ENCODE measurements at places on chromosomes 3 and 15. TPM values are rescaled to one million over a fixed set of nuclear protein-coding genes. Genes with fewer than 3 reads are reported as not detected.

The MYZAP gene
- 0.27 TPM for total RNA-seq

The NAALADL2 gene
- 5.4 TPM for total RNA-seq

The RAMAC gene
- 20.6 TPM for total RNA-seq

The TRPM1 gene
- 0.11 TPM for total RNA-seq

The CCR4 gene
- 0.14 TPM for total RNA-seq

The TBC1D21 gene
- not detected for total RNA-seq

The P2RY1 gene
- 2.7 TPM for total RNA-seq

The RASGRP1 gene
- total RNA-seq: 11.3 TPM

The NGLY1 gene
- total RNA-seq: 26.0 TPM

The ECE2 gene
- 0.54 TPM for total RNA-seq

The GOLGA8J gene
- total RNA-seq: 0.32 TPM

The STARD5 gene
- total RNA-seq: 1.5 TPM

The HES1 gene
- total RNA-seq: 12.6 TPM

The CFAP20DC gene
- 1.7 TPM for total RNA-seq

The LTK gene
- 2.9 TPM for total RNA-seq

The STXBP5L gene
- 5.4 TPM for total RNA-seq

The AADAC gene
- total RNA-seq: not detected
